LoVo (cell line): ENCODE measurements at places on chromosomes 12 and 14.

GRCh38 chr12:6323340-6323994 is 13.0 kb downstream of the PLEKHG6 start:
- DNase-seq, result peak; percentile 81

DNA sequence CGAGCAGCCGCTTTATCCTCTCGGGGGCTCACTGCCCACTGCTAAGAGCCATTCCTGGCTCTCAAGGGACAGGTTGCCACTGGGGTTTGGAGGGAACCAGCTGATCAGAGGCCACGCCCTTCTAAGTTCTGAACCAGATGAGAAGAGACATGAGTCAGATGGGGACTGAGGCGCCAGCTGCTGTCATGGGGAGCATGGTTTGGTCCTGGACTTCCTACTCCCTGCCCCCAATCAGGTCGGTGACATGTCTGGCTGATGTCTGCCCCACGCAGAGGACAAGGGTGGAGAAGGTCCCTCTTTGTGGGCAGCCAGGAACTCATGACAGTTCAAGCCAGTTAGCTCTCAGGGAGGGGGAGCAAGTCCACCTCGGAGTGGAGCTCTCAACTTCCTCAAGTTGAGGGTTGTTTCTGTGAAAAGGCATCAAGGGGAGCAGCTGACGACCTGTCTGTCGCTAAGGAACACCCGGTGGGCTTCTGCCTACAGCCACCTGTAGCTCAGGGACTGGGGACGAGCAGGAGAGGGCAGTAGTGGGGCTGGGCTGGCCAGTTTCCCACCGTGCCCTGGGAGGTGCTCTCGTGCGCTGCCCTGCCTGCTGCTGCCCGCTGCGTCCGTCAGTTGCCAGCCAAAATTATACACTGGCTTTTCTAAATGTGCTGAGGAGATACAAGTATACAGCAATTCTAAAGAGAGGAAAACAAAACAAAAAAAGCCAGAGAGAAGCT is 20.5 kb downstream of the PSMC1 start:
- DNase-seq, result no peak

GRCh38 chr14:93712838-93713724 is 75.2 kb downstream of the PRIMA1 start:
- no peak for DNase-seq

GRCh38 chr12:90959538-90960139 is 4.7 kb upstream of the CCER1 start:
- peak; percentile 76 for DNase-seq

DNA sequence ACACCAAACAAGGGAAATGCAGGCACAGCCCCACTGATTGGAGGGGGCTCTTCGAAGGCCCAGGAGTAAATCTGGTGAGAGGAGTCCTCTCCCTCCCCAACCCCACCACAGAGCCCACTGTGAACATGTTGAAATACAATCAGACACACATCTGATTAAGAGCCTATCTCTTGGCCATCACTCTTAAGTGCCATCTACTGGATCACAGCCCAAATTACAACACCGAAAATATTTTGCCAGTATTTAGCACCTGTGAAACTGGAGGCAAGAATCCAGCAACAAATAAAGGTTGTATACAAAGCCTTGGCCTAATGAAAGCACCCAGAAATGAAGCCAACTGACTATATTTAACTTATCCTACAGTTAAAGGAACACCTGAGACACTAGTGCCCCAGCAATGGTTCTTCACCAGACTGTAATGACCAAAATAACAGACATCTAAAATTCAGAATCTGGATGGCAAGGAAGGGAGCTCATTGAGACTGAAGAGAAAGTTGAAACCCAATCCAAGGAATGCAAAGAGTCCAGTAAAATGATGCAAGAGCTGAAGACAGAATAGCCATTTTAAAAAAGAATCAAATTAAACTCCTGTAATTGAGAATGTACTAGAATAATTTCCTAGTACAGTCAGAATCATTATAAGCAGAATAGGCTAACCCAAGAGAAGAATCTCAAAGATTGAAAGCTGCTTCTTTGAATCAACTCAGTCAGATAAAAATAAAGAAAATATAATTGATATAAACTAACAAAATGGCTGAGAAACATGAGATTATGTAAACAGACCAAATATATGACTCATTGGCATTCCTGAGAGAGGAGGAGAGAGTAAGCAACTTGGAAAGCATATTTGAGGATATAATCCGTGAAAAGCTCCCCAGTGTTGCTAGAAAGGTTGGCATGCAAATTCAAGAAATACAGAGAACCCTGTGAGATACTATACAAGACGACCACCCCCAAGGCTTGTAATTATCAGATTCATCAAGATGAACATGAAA is 1117.0 kb downstream of the FLRT2 start:
- no peak for DNase-seq

- DNase-seq, result no peak
Measured at GRCh38 chr14:51792809-51793208, 67.6 kb upstream of the GNG2 start.

GRCh38 chr14:102505000-102505619 is 4.5 kb downstream of the ANKRD9 start:
- DNase-seq, result no peak

GRCh38 chr12:95365912-95366311 is 108.0 kb upstream of the METAP2 start:
- DNase-seq, result no peak

DNA sequence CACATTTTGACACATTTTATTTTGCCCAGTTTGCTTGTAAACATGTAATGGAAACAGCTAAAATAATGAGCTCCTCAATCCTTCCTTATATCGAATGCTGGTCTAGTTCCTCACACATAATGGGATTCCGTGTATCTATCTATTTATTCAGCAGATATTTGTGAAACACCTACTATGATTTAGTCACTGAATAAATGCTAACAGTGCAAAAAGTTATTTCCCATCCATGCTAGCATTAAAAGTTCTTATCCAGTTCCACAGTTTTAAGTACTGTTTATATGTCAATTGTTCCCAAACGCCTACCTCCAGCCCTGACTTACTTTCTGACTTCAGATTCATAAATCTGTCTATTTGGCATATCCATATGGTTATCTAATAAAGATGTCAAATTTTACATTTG is 1788.7 kb upstream of the FLRT2 start:
- DNase-seq, result no peak

DNA sequence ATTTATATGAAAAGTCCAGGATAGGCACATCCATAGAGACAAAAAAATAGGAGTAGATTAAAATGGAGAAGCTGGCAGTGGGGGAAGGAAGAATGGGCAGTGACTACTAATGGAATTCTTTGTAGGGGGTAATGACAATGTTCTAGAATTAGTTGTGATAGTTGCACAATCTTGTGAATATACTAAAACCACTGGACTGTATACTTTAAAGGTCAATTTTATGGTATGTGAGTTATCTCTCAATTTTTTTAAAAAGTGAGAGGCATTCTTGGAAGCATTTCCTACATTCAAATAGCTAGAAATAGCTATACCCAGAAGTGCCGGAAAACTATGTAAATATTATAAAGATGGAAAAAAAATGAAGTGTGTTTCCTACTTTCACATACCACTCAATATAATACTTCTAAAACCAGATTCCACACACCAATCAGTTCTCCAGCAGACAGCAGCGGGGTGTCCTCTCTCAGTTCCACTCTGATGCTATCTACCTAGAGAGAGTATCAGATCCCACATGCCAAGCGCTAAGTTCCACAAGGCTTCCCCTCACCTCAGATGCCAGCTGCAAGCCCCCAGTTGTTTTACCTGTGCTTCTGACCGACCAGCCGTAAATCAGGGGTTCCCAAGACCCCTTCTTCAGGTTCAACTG is 41.7 kb upstream of the NID2 start:
- no peak for DNase-seq

DNA sequence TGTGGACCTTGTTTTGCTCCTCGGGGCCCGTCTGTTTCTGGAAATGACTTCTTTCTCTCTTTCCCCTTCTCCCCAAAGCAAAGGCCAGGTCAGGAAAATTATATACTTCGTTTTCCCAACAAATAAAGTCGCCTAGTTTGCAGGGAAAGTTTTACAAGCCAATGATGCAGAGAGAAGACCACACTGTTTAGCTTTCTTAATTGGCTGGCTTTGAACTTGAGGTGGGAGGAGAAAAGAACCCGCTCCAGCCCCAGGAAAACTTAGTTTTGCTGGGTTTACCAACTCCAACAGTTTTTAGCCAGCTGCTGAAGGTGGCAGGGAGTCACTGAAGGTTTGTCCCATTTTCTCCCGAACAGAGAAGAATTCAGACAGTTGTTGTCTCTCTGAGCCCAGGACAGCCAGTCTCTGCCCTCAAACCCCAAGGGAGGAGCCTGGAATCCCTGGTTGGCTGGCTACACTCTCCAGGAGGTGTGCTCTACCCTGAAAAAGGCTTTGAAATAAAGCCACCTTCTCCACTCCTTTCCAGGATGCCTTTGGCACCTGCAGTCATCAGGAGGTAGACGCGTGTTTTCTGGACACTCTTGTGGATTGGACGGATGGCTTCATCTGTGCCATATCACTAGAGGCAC is 24.8 kb downstream of the BCL11B start:
- no peak for DNase-seq

- DNase-seq, result no peak
Measured at GRCh38 chr12:91003737-91004136, 1.0 kb downstream of the EPYC start.

- no peak for DNase-seq
Measured at GRCh38 chr12:111268738-111269572, 99.9 kb downstream of the PHETA1 start.

DNA sequence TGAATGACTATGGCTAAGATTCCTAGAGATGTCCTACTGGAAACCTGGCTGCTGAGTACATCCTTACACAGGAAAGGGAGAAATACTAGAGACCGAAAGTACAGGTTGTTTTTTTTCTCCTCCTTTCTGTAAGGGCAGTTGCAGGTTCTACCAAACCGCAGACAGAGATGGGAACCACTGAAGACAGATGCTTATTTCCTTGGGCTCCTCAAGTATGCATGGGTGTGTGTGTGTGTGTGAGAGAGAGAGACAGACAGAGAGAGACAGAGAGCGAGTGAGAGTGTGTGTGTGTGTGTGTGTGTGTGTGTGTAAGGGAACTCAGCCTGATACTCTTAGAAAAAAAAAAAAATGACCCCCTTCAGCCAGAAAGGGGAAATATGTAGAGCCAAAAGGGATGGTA is 42.5 kb downstream of the MAP4K5 start:
- DNase-seq, result no peak

GRCh38 chr14:72666610-72667009 is 227.3 kb downstream of the DPF3 start:
- no peak for DNase-seq

- no peak for DNase-seq
Measured at GRCh38 chr12:2013527-2014223, 9.4 kb upstream of the DCP1B start.

GRCh38 chr14:65260786-65261185 is 151.7 kb upstream of the FUT8 start:
- no peak for DNase-seq

- no peak for DNase-seq
Measured at GRCh38 chr12:116697305-116697704, 40.6 kb downstream of the SPRING1 start.

- no peak for DNase-seq
Measured at GRCh38 chr14:103770902-103771301, 55.3 kb downstream of the ZFYVE21 start.

DNA sequence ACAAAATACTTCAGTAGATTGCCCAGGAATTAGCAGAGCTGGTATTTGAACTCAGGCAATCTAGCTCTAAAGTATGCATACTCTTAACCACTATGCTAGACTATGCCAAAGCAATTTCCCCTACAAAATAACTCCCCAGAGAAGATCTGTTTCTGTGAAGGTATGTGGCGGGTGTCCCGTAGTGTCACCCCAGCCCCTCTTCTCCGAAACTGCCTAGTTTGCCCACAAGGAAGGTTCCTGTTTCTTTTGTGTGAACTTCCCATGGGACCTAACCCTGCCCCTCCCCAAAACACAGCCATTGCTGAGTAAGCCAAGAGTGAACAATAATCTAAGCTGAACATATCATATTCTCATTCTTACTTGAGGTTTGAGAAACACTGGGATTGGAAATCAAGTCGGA is 15.5 kb upstream of the RAP1B start:
- no peak for DNase-seq

GRCh38 chr12:26748412-26748740 is 84.6 kb downstream of the ITPR2 start:
- DNase-seq, result no peak

GRCh38 chr14:51821822-51822221 is 38.6 kb upstream of the GNG2 start:
- DNase-seq, result no peak
